Mucosa of gallbladder (tissue), 1 donor: ENCODE measurements at places on chromosomes 7 and 10. TPM values are rescaled to one million over a fixed set of nuclear protein-coding genes. Genes with fewer than 3 reads are reported as not detected.

Gene OR9A2
- not detected for total RNA-seq

Gene TMEM213
- 0.12 TPM for total RNA-seq

Gene MPP7
- 47.5 TPM for total RNA-seq

Gene GRID2IP
- 0.86 TPM for total RNA-seq

Gene TMEM273
- total RNA-seq = 35.8 TPM

Gene GPR15LG
- total RNA-seq = 0.32 TPM

Gene MARVELD1
- 37.8 TPM for total RNA-seq

Gene JCAD
- 25.8 TPM for total RNA-seq

Gene SPDYE5
- 0.09 TPM for total RNA-seq

Gene ZCCHC24
- total RNA-seq = 36.7 TPM

Gene CACNB2
- 8.4 TPM for total RNA-seq

Gene CYP3A7
- 92.6 TPM for total RNA-seq

Gene ADAM12
- total RNA-seq = 2.1 TPM

Gene GJC3
- total RNA-seq = 0.26 TPM

Gene ASL
- total RNA-seq = 138 TPM

Gene DENND2A
- 14.0 TPM for total RNA-seq
